ENCODE measurements at places on chromosomes 7 and 10.

GRCh38 chr10:63346015-63346441 lies 119.7 kb downstream of the JMJD1C start:
- no peak for DNase-seq

DNA sequence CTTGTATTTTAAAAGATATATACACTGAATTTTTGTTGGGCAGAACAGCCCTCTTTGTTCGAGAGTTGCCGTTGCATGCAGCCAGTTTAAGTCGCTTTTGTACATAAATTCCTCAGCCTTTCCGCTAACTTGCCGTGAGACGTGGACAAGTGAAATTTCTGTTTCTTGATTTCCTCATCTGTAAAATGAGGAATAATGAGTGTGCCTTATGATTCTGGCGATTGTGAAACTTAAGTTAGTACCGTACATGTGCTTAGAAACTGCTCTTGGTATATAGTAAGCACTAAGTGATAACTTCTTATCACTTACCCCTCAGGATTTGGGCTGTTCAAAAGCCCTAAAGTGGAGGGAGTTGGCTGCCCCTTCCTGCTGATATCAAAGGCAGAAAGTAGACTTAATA lies 1.4 kb downstream of the CCNJ start:
- DNase-seq, result no peak

DNA sequence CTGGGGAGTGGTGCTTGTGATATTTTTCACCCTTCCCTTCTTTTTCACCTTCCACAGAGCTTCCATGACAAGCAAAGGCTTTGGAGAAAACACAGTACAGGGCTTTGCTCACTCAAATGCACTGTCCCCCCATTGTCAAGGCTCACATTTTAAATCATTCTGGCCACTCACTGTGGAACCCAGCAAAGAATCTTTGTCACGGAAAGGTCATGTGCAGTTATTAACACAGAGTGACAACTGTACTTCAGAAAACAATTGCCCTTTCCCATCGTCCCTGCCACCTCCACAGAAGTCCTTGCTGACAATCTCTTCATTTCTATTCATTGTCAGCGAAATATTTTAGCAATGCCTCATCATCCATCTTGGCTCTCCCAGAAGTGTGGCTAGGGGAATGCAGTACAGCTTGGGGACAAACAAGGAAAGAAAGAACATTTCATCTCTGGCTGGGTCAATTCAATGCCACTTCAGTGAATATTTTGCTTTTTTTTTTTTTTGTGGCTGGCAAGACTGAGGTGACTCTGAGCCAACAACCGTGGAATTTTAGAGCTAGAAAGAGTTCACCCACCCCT lies 851.0 kb downstream of the KCNMA1 start:
- no peak for DNase-seq

- DNase-seq, result no peak
Measured at GRCh38 chr10:14063531-14064285, 267.0 kb downstream of the FRMD4A start.

All from ecto neural progenitor cell (in vitro differentiated cells).